ENCODE measurements at places on chromosomes 7 and 10. TPM values are rescaled to one million over a fixed set of nuclear protein-coding genes. Genes with fewer than 3 reads are reported as not detected.

DNA sequence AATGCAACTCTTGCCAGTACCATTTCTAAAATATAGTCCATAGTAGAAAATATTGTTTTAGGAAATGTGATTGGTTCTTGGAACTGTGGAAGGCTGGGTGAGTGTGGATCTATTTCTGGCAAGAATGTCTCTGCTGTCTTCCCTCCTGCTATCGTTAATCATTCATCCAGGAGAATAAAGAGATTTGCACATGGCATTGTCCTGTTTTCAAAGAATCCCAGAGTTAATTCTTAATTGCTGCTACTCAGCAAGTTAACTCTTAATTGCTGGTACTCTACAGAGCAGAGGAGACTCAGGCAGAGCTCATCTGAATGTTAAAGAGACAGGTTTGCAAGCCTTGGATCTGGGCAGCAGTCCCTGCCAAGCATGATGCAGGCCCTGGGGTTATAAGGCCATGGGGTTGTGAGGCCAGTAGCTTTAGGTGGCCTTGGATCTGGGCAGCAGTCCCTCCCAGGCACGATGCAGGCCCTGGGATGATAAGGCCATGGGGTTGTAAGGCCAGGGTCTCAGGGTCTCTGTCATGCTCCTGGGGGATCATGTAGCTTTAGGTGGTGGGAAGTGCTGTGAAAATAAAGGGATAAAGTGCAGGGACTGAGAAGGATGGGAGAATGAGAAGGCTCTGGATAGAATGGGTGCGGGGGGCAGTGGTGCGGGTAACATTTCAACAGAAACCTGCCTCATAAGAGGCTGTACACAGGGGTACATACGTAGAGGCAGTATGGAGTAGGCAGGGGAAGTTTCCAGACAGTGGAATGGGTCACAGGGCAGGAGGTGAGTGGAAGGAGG lies 162.3 kb downstream of the SVIL start:
- peak; percentile 53 for DNase-seq

GRCh38 chr7:44188480-44189225 lies 586 bp downstream of the GCK start:
- DNase-seq: peak; percentile 42

- no peak for DNase-seq
Observed at GRCh38 chr7:40859965-40860543, 725.2 kb downstream of the SUGCT start.

DNA sequence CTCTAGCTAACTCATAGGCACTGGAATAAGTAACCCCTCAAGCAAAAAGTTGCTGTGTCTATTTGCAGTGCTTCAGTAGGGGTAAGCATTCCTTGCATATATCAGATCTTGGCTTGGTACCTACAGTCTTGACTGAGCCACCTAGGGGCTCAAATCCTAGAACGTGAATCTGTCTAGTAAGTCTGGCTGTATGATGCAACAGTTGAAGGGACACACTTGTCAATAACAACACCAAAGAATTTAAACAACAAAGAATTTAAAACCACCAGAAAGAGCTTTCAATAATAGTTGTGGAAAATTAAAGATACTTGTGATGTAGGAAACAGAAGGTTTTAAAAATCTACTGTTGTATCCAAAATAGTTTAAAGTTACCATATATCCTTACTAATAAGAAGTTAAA lies 65.4 kb downstream of the EBLN1 start:
- DNase-seq: no peak

- no peak for DNase-seq
Observed at GRCh38 chr10:47109906-47110305, 190.1 kb upstream of the GDF10 start.

- DNase-seq: no peak
Observed at GRCh38 chr7:36071605-36072004, 81.4 kb upstream of the EEPD1 start.

DNA sequence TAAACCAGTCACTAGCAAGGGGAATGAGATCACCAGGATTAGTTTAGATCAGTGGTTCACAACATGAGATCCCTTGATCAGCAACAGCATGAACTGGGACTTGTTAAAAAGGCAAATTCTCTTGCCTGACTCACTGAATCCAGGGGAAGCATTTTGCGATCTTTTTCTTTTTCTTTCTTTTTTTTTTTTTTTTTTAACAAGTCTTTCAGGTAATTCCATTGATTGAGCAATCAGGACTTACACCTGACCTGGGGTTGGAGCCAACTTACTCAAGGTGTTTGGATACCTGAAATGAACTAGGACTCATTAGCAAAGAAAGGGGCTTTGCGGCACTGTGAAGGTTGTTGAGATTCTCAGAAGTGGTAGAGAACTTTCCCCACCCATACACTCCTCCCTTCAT lies 47.1 kb upstream of the PRR15 start:
- no peak for DNase-seq

DNA sequence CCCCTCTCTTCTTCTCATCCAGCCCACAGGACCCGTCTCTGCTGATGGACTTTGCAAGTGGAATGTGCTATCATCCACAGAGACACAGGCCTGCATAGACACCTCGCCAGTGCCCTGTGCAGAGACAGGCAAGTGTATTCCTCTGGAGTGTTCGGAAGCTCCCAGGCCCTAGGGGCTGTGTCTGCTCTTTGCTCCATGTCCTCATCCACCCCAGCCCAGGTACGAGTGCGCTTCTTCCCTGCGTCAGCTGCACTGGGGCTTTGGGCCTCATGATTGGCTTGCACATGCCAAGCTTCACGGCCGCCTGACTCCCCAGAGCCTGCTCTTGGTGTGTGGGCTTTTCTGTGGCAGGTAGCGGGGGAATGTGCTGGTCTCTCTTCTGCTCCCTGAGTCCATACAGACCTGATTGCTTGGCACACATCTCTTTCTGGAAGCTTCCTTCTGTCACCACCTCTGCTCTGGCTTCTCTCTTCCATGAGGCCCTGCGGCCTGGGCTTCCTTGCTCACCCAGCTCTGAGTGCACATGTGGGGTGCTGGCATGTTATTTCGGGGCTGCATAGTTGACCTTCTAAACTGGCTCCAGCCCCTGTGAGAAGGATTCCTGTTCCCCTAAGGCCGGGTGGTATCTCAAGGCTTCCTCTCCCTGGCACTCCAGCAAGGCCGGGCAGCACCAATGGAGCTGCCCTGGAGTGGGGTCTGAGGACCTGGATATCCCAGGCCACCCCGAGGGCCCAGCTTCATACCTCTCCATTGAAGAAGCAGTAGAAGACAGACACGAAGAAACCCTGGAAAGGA lies 27.8 kb downstream of the CRHR2 start:
- DNase-seq: no peak

Gene HECW1
- total RNA-seq: not detected

Gene MYO1G
- total RNA-seq: 5.9 TPM
